ENCODE measurements at places on chromosomes 3 and 15.

DNA sequence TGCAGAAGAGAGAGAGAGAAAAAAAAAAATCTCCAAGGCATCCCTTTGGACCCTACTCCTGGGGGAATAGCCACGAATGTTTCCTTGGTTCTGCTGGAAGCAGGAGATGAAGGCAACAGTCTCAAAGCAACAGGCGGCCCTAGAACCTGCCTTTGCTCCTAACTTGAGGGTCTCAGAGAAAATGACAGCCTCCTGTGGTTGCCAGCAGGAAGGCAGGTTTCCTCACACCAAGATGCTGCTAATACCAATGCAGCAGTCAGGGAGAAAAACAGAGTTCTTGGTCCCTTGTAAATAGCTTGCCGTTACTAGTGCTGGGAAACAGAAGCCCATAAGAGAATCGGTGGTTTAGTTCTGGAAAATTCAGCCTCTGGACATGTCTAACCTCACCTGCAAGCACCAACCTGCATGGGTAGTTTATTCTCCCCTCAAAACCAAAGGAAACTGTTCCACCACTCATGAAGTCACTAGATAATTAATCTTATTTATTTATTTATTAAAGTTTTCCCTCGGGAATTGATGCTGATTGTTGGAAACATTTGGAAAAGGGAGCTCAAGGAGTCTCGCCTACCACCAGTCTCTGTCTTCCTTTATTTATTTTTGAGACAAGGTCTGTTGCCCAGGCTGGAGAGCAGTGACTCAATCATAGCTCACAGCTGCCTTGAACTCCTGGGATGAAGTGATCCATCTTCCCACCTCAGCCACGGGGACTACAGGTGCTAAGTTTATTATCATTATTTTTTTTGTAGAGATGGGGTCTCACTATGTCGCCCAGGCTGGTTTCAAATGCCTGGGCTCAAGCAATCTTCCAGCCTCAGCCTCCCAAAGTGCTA, 883 bp upstream of the FRMD4B start:
- no peak overlapping the region for H3K27ac ChIP-seq
- no peaks in the 10 kb centered on the region for H3K4me1 ChIP-seq
- H3K4me3 ChIP-seq = no peak overlapping the region
- no peak for DNase-seq
- H3K27me3 ChIP-seq = no peaks in the 10 kb centered on the region
- no peaks in the 10 kb centered on the region for H3K36me3 ChIP-seq

DNA sequence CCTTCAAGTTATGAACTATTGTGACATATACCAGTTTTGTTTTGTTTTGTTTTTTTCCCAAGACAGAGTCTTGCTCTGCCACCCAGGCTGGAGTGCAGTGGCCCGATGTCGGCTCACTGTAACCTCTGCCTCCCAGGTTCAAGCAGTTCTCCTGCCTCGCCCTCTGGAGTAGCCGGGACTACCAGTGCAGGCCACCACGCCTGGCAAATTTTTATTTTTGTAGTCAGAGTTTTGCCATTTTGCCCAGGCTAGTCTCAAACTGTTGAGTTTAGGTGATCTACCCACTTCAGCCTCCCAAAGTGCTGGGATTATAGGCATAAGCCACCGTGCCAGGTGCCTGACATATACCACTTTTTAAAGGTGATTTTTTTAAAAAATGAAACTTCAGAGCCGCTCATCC, 74.6 kb downstream of the ARRDC4 start:
- no peak for DNase-seq
- no peaks in the 10 kb centered on the region for H3K4me1 ChIP-seq
- no peak overlapping the region for H3K27ac ChIP-seq
- H3K36me3 ChIP-seq = no peaks in the 10 kb centered on the region
- H3K27me3 ChIP-seq = no peaks in the 10 kb centered on the region

DNA sequence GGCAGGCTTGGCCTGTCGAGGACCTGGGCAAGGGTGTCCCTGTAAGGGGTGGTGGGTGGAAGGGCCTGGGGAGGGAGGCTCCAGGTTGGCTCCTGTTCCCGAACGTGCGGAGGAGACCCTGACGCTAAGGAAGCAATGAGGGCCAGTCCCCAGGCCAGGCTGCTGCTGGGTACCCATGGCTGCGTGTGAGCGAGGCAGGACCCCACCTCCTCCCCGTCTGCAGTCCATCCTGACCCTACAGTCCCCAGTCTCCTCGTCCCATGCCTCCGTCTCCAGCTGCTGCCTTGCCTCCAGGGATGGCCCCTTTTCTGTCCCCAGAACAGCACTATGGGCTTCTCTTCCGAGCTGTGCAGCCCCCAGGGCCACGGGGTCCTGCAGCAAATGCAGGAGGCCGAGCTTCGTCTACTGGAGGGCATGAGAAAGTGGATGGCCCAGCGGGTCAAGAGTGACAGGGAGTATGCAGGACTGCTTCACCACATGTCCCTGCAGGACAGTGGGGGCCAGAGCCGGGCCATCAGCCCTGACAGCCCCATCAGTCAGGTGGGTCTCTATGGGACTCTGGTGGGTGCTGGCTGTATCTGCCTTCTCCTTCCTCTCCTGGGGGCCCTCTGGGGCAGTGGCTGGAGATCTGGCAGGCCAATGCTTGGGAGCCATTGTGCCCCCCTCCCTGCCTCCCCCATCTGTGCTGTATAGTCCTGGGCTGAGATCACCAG, 571 bp downstream of the FES start:
- H3K36me3 ChIP-seq = no peaks in the 10 kb centered on the region
- H3K27me3 ChIP-seq = no peaks in the 10 kb centered on the region
- H3K4me3 ChIP-seq = peak overlapping the region; percentile 66

DNA sequence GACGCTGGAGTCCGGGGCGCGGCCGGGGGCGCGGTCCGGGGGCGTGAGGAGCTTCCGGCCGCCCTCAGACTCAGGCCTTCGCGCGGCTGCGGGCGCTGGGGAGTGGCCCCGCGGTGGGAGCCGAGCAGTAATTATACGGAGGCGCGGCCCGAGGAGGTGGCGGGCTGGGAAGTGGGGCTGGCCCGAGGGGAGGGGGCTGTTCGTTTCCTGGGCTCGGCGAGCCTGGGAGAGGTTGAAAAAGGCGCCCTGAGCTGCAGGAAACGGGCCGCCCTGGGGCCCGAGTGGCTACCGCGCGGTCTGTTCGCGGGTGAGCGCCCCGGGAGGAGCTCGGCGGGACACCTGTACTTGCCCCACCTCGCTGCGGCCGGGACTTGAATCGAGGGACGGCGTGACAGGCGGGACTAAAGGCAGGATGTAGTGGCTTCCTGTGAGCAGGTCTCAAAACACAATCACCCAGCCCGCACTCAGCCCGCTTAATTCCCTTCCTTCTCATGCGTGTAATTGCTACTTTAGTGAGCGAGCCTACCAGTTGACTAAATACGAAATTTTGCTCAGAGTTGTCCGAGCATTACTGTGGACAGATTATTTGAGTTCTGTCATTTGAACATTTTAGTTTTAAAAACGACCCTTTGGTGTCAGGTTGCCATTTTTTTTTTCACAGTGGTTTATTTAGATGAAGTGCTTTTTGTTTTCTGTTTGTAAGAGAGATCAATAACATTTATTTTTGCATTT, 860 bp downstream of the RASA2 start:
- DNase-seq = peak; percentile 94
- peak overlapping the region; percentile 62 for H3K27ac ChIP-seq
- H3K36me3 ChIP-seq = no peaks in the 10 kb centered on the region
- peaks cover 49% of the 10 kb centered on the region for H3K4me1 ChIP-seq
- H3K4me3 ChIP-seq = peak overlapping the region; percentile 79

- no peaks in the 10 kb centered on the region for H3K36me3 ChIP-seq
- H3K4me1 ChIP-seq = no peaks in the 10 kb centered on the region
- H3K4me3 ChIP-seq = no peak overlapping the region
- no peak overlapping the region for H3K27ac ChIP-seq
- no peaks in the 10 kb centered on the region for H3K27me3 ChIP-seq
Observed at GRCh38 chr15:35986191-35986721, 440.3 kb upstream of the DPH6 start.

DNA sequence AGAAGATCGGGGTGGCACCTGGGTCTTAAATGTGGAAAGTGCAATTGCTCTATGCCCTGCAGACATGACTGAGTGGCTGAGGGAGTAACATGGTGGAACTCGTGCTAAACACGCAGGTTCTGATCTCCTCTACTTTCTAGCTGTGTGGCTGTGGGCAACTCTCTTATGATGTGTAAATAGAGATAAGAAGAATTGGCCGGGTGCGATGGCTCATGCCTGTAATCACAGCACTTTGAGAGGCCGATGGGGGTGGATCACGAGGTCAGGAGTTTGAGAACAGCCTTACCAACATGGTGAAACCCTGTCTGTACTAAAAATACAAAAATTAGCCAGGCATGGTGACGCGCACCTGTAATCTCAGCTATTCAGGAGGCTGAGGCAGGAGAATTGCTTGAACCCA, 67.7 kb downstream of the CLDN11 start:
- H3K27me3 ChIP-seq = no peaks in the 10 kb centered on the region
- peaks cover 6% of the 10 kb centered on the region for H3K4me1 ChIP-seq
- DNase-seq = no peak
- no peak overlapping the region for H3K27ac ChIP-seq
- no peaks in the 10 kb centered on the region for H3K36me3 ChIP-seq
- H3K4me3 ChIP-seq = no peak overlapping the region

DNA sequence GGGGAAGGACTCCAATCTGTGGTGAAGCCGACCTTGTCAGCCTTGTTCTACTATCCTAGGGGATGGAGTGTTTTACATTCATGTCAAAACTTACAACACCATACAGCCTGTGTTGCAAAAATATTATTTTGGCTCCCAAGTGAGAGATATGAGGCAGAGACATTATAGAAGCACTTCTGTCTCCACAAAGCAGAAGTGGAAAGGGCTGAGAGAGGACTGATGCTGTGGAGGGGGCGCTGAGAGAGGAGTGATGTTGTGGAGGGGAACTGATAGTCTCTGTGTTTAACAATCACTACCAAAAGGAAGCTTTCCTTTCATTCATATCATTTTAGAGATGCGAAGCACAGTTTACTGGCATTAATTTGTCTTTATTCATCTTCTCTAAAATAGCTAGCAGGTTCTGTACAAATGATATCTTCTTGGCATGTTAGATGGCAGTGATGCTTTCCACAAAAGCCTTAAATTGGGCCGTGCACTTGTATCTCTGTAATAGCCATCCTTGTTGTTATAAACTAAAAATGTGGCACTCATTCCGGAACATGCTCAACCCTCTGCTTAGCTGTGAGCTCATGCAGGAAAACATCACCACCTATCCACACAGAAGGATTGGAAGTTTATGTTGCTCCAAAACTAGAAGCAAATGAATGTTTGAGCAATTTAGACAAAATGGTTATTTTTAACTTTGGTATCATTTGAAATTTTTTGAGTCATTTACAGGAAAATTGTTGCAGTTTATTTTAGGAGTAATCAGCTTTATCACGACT, 134.6 kb upstream of the TP63 start:
- no peaks in the 10 kb centered on the region for H3K36me3 ChIP-seq
- H3K27ac ChIP-seq = no peak overlapping the region
- H3K4me1 ChIP-seq = no peaks in the 10 kb centered on the region
- no peak overlapping the region for H3K4me3 ChIP-seq
- H3K27me3 ChIP-seq = no peaks in the 10 kb centered on the region

- H3K4me1 ChIP-seq = no peaks in the 10 kb centered on the region
- H3K27ac ChIP-seq = no peak overlapping the region
- DNase-seq = no peak
- no peaks in the 10 kb centered on the region for H3K27me3 ChIP-seq
Observed at GRCh38 chr15:64581408-64581761, 121.0 kb downstream of the ZNF609 start.

DNA sequence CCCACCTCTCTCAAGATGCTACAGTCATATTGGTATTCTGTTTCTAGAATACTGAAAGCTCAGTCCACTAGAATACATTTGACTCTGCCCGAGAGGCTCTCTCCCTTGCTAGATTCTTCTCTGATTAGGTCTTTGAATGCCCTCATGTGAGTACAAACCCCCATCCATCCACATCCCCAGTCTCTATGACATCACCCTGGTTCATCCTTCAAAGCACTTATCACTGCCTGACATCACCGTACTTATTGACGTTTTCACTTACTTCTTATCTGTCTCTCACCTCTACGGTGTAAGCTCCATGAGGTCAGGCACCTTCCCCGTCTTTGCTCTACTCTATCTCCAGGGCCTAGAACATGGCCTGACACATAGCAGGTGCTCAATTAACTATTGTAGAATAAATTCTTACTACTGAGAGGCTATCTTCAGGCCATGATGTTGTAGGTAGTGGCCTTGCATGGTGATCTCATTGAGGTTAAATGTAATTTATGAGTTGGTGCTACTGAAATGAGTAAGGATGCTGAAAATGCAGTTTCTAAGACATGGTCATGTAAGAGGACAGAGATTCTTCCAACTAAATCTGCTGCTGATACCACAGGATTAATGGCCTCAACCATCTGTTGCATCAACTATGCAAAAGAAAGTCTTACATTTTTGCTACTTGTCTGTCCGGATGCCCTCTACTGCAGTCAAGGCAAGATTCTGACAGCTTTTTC, 26.8 kb downstream of the EOGT start:
- peaks cover 21% of the 10 kb centered on the region for H3K36me3 ChIP-seq
- no peaks in the 10 kb centered on the region for H3K27me3 ChIP-seq
- H3K27ac ChIP-seq = no peak overlapping the region

GRCh38 chr3:183306798-183307671, 54.0 kb downstream of the B3GNT5 start:
- no peak overlapping the region for H3K27ac ChIP-seq
- H3K36me3 ChIP-seq = peaks cover 4% of the 10 kb centered on the region
- peaks cover 22% of the 10 kb centered on the region for H3K4me1 ChIP-seq
- peak; percentile 56 for DNase-seq
- H3K4me3 ChIP-seq = no peak overlapping the region

GRCh38 chr3:217948-218347, 21.4 kb downstream of the CHL1 start:
- no peak for DNase-seq
- peaks cover under 1% of the 10 kb centered on the region for H3K36me3 ChIP-seq
- H3K27me3 ChIP-seq = no peaks in the 10 kb centered on the region

- H3K4me3 ChIP-seq = no peak overlapping the region
- H3K27me3 ChIP-seq = no peaks in the 10 kb centered on the region
- DNase-seq = no peak
- H3K27ac ChIP-seq = no peak overlapping the region
- no peaks in the 10 kb centered on the region for H3K4me1 ChIP-seq
- H3K36me3 ChIP-seq = no peaks in the 10 kb centered on the region
Observed at GRCh38 chr3:43406643-43407023, 120.3 kb downstream of the SNRK start.

GRCh38 chr3:185502987-185503386, 4.2 kb upstream of the TMEM41A start:
- H3K4me1 ChIP-seq = no peaks in the 10 kb centered on the region
- no peak overlapping the region for H3K4me3 ChIP-seq
- H3K27ac ChIP-seq = no peak overlapping the region
- no peaks in the 10 kb centered on the region for H3K36me3 ChIP-seq
- no peaks in the 10 kb centered on the region for H3K27me3 ChIP-seq

GRCh38 chr3:15199493-15200105, 6.4 kb upstream of the CAPN7 start:
- H3K27me3 ChIP-seq = no peaks in the 10 kb centered on the region
- H3K27ac ChIP-seq = no peak overlapping the region
- H3K4me3 ChIP-seq = no peak overlapping the region
- peaks cover 3% of the 10 kb centered on the region for H3K4me1 ChIP-seq
- no peak for DNase-seq
- H3K36me3 ChIP-seq = no peaks in the 10 kb centered on the region
